ENCODE measurements at places on chromosomes 13 and 19.

- no peak for DNase-seq
These were observed 848.1 kb upstream of the SLITRK1 start for GRCh38 chr13:84730376-84730775.

DNA sequence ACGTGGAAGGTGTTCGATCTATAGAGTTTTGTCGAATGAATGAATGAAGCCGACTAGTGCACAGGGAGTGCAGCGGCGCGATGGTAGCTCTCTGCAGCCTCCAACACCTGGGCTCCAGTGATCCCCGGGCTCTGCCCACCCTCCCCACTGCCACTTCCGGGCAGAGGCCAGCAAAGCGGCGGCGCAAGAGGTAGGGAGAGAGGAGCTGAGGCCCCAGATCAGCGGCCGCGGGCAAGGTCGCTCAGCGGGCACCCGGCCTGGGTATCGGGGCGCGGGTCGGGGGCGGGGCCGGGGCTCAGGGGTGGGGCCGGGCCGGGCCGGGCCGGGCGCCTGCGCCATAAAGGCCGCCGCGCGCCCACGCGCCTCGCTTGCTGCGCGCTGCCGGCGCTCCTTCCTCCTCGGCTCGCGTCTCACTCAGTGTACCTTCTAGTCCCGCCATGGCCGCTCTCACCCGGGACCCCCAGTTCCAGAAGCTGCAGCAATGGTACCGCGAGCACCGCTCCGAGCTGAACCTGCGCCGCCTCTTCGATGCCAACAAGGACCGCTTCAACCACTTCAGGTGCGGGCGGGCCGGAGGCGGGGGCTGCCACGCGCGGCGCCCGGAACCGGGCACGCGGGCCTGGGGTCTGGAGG lies at the start of gene GPI:
Gene GPI (plus strand): TSS at position 367 of the 633 bp plus-strand sequence. CDS start 71 bp downstream, at position 438.
- DNase-seq, result peak; percentile 89

GRCh38 chr19:611481-611868 lies 21.8 kb downstream of the HCN2 start:
- no peak for DNase-seq

GRCh38 chr19:3949294-3949693 lies 16.4 kb downstream of the NMRK2 start:
- no peak for DNase-seq
